ENCODE measurements at places on chromosomes 5 and 9.

DNA sequence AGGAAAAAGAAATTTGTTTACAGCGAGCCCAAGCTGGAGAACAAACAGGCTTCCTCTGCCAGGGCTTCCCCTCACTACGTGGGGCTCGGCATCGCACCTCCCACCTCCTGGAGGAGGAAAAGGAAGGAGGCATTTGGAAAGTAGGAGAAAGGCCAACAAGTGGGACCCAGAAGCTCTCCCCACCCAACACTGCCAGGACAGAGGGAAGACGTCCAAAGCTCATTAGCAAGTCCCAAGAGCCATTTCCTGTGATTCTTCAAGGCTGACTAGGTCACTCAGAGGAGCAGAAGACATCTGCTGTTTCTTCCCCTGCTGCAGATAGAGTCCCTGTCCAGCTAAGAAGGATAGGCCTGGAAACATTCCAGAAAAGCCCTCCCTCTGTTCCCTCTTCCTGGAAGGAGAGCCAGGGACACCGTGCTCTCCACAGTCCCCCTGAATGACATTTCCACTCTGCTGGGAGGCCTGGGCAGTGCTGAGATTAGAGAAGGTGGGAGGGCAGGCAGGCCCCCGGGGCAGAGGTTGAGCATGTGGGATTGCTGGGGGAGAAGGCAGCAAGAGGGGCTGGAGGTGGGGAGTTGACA is 57.0 kb upstream of the NEURL1B start:
- no peak for DNase-seq

GRCh38 chr9:86079421-86079831 is 19.9 kb downstream of the GOLM1 start:
- no peak for DNase-seq

- no peak for DNase-seq
Observed at GRCh38 chr5:21689587-21689986, 1163.6 kb downstream of the CDH12 start.

- no peak for DNase-seq
Observed at GRCh38 chr5:141521244-141521781, 32.4 kb downstream of the PCDHGC5 start.

DNA sequence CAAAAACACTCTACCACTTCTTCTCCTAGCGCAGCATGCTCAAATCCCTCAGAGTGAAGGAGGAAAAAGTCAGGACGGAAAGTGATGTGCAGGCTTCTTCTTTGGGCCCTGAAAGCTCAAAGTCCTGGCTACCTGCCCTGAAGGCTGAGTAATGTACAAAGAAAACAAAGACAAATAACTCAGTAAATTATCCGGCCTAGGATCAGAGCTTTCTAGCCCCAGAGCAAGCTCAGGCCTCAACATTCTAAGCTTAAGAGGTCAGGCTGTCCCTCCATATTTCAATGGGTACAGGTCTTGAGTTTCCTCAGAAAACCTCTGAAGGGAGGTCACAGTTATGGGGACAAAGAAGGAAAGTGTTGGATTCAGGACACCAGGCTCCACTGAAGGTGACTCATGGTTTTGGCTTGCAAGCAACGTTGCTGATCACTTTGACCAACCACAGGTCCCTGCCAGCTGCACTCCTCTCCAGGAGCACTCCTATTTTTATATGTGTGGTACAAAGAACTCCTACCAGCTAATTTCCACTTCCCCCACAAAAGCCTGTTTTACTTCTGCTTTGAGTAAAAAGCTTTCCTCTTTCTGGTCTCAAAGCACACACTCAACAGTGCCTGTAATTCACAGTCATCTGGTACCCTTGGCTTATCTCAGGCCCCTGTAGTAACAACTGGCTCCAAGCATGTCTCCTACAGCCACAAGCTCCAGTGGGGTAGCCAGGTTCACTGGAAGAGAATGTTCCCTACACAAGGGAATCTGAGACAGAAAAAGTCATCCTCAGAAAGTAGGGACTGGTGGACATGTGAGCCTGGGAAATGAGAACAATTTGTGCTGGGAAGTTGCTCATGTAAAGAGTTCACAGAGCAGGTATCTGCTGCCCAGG is 115.7 kb downstream of the UGCG start:
- no peak for DNase-seq

DNA sequence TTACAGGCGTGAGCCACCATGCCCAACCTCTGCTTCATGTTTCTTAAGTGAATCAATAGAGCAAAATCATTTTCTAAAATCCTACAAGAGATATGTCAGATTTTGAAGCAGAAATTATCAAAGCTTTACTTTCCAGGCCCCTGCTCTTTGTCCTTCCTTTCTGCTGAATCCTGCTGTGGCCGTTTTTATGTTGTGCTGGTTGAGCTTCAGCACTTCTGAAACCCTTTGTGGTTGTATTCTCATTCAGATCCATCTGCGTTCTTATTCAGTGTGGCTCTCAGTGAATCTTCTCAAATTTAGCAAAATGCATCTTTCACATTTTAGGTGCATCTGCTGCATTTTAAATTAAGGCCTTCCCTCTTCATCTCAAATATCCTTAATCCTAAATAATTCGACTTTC is 26.0 kb downstream of the JMY start:
- DNase-seq, result no peak

GRCh38 chr5:79471556-79471955 is 42.4 kb downstream of the HOMER1 start:
- DNase-seq, result no peak

DNA sequence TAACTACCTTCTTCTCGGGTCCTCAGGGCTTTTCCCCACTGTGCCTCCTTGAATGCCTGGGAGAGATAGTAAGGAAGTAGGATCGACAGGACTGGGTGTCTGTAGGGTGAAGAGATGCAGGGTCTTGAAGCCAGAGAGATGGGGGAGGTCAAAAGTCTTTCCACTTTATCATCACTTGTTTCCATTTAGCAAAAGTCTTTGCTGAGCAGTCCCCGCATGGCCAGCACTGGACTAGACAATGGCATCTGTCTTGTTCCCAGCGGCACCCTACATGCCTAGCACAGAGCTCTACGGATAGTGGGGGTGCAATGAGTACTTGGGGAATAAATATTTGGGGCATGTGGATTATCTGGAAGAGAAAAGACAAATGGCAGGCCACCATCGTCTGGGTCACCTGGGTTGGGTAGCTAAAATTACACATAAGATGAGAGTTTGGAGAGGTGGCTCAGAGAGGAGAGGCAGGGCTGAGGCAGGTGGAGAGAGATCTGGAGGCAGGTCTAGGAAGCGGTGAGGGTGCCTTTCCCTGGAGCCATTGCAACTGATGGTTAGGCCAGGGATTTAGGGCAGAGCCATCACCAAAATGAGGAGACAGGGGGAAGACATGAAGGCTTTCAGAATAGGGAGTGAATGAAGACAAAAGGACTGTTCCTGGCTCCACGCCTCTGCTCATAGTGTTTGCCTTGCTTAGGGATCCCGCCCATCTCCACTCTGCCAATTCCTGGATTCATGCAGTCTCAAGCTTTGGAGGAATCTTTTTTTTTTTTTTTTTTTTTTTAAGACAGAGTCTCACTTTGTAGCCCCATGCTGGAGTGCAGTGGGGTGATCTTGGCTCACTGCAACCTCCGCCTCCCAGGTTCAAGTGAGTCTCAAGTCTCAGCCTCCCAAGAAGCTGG is 250.8 kb upstream of the KLF4 start:
- DNase-seq, result no peak

DNA sequence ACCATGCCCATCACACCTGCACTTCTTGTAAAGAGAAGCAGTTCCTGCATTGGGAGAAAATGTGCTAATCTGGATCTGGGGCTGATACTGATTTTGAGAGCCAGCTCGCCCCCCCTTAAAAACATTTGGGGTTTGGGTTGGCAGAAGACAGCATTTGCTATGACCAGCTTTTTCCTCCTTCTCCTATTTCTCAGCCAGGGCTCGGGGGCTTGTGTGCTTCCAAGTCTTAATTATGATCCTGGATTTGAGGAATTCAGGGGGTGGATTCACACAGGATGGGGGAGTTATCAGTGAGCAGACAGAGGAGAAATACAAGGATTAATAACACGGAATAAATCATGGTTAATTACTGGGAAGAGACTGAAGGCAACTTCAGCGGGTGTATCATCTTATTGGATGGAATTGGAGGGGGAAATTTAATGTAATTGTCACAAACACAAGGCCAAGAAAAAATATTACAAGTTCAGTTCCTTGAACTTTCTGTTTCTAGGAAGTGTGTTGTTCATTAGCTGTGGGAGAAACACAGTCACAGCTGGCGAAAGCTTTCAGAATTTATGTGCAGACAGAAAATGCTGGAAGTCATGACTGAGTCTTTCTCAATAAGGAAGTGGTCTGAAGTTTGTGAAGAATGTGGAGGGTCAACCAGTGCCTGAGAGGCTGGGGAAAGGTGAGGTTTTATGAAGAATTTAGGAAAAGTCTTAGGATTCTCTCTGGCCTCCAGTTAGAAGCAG is 15.3 kb downstream of the C9orf152 start:
- no peak for DNase-seq

DNA sequence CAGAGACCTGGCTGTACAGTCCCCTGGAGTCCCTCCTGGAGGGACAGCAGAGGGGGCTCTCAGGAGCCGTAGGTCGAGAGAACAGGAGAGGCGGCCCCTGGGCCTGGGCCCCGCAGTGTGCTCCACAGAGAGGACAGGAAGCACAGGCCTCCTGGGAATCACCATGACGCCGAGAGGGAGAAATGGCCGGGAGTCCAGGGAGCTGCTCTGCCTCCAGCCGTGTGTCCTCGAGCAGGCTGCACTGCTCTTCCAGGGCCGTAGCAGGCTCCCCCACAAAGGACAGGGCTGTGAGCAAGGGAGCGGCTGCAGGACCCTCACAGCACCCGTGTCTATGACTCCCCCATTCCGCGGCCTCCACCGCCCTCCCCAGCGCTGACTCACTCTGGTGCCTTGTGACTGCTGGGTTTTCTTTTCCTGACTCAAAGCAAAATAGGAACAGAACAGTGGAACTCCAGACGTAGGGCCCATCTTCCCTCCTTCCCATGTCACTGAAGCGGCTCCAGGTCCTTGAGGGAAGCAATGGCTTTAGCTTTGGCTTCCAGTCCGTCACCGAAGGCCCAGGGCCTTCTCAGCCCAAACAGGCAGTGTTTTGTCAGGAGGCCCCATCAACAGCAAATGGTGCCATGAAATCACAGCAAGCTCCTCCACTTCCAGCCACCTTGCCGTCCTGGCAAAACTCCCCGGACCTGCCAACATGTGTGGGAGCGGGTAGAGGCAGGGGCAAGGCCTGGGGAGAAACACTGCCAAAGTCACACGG is 114.2 kb downstream of the LHFPL2 start:
- DNase-seq, result no peak

DNA sequence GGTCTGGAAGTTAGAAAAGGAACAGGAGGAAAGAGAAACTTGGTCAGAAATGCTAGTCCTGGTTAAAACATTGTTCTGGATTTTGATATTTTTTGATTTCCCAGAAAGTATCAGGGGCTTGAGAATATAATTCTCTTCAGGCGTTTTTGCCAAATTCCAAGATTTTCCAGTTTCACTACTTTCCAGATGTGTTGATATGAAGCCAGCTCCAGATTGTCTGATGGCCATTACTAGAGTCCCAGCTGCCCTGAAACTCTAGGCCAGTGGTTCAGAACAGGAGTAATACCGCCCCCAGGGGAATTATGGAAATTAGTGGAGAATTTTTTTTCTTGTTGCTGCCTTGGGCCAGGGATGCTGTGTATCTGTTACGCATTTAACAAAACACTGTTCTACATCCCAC is 88.6 kb downstream of the KCNN2 start:
- no peak for DNase-seq

GRCh38 chr5:166340039-166340438 is 1951.4 kb upstream of the WWC1 start:
- no peak for DNase-seq

- DNase-seq, result no peak
Observed at GRCh38 chr5:177966839-177967166, 29.2 kb downstream of the PROP1 start.

GRCh38 chr5:56706504-56706903 is 108.8 kb upstream of the MAP3K1 start:
- no peak for DNase-seq

DNA sequence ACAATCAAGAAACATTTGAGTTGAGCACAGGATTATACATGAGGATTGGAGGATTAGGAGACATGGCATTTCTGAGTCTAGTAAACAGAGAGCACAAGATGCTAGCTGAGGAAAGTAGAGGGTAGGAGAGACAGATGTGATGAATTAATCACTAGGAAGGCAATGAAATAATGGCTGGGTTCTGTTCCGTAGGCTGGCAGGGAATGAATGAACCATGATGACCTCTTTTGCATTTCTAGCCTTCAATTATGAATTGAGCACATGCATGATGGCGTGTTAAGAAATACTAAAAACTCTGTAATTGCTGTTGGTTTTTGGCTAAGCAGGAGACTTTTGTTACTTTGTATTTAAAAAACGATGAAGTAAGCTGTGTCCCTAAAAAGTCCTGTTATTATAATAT is 420.0 kb upstream of the TLE4 start:
- DNase-seq, result no peak

DNA sequence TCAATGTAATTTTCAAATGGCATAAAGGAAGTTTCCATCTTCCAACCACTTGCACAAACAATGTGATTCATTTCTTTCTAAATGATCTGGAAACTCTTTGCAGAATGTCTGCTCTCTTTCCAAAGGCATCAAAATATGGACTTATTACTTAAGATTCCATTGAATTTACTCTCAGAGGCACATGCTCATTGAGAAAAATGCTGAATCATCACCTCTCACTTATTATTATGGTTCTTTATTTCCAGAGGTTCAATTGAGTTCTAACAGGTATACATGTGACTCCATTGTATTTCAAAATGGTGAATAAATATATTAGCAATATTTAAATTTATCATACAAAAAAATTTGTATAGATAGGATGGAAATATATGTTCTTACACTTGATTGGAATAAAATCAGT is 1140.6 kb downstream of the EFNA5 start:
- no peak for DNase-seq

DNA sequence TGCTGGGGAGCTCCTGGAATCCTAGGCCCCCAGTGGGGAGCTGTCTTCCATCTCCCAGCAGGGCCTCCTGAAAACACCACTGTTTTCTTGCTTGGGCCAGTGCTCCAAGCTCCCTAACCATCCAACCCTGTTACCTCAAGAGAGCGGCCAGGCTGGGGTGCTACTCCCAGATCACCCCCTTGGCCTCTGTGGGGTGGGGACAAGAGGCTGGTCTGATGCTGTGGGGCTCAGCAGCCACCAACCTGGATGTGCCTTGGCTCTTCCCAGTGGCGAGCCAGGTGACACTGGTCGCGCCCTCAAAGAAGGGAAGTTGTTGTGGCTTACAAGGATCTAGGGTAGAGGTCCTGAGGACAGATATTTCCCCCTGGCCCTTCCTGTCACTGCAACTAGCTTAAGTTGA is 49.0 kb downstream of the SECISBP2 start:
- no peak for DNase-seq
